ENCODE measurements at places on chromosomes 1 and 21.

DNA sequence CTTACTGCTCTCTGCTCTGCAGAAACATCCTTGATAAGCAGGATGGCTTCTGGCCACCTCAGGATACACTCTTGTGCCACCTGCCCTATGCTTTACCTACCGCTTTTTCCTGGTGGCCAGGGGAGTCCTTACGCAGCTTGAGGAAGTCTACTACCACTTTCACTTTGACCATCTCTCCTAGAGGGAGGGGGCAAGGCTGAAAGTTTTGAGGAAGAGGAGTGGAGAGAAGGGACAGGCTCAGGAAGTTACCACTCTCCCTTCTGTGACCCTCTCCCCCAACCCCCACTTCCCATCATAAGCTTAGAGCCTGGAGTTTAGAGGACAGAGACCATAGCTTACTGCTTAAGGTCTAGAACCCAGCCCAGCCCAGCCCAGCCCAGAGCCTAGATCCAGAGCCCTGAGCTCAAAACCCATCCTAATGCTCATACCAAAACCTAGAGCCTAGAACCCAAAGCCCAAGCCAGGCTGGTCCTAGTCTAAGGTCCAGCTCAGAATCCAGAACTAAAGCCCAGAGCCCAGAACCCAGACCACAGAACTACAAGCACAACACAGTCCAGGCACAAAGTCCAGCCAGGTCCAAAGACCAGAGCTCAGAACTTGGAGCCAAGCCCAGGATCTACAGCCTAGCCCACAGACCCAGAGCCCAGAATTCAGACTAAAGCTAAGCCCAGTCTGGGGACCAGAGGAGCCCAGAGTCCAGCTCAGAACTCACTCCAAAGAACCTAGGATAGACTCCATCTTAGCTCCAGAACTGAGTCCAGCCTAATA, 18.0 kb upstream of the MFSD2A start:
- peak; percentile 81 for DNase-seq

GRCh38 chr1:85198864-85199263, 2.0 kb downstream of the SYDE2 start:
- no peak for DNase-seq

DNA sequence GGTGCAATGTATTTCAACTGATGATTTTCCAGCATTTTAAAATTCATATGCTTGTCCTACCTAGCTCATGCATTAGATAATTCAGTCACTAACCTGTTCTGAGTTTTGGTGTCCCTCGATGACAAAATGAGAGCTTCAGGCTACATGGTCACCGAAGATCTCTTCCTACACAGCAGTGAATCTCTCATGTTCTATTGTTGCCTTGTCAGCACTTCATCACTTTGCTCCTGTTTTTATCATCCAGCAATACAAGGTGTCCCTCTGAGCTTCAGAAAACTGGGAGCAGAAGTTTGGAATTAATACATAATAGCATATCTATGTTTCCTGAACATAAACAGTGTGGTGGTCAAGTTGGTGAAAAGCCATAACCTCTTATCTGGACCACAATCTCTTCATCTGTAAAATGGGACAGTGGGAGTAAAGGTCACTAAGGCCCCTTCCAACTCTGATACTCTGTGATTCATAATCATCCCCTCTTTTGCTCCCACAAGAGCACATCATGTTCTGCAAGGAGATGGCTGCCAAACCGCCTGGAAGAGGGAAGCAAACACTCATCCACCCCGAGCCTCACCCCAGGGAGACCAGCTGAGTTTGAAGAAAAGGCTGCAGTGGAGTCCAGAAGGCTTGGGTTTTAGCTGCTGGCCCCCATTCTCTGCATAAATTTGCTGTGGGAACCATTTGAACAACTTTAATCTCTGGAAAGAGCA, 137.9 kb upstream of the F3 start:
- DNase-seq = no peak

DNA sequence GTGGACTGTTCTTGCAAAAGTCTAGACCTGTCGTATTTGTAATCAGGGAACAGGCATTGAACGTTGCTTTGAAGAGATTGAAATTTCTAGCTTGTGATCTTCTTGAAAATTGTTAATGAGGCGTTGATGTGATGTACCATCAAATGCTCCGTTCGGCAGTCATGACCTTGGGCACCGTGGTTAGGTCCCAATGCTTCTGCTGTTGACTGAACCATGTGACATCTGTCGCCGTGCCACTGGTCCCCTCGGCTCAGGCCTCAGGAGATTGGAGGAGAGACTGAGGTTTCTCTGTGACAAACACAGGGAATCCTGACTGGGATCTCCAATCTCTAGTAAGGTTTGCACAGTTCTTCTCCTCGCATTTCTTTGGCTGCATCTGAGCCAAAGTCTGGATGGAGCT, 18.1 kb upstream of the KCNAB2 start:
- peak; percentile 49 for DNase-seq

DNA sequence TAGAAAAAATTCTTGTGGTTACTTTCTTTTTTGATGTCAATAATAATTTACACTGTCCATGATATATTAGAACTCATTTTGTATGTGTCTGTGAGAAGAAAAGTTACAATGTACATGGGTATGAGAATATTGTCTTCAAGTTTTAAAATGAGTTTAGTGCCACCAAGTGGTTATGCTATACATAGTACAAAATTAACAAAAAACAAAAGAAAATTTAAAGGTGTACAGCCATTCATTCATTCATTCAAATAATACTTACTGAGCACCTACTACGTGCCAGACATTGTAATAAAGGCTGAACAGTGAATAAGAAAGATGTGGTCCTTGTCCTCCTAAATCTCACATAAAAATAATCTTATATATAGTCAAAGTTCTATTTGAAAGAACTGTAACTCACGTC, 27.7 kb downstream of the UCHL5 start:
- DNase-seq = peak; percentile 21

Data from inflammatory macrophage treated with lipopolysaccharide for 4 hours (primary cell).